BE2C (cell line): ENCODE measurements at places on chromosomes 5 and 9.

- DNase-seq = no peak
These were observed 485.8 kb downstream of the SEMA5A start for GRCh38 chr5:9059920-9060691.

- peak; percentile 10 for DNase-seq
These were observed 1.3 kb upstream of the NRARP start for GRCh38 chr9:137303151-137303892.

- DNase-seq = no peak
These were observed 84.3 kb upstream of the PPP2R2B start for GRCh38 chr5:146962801-146963355.

DNA sequence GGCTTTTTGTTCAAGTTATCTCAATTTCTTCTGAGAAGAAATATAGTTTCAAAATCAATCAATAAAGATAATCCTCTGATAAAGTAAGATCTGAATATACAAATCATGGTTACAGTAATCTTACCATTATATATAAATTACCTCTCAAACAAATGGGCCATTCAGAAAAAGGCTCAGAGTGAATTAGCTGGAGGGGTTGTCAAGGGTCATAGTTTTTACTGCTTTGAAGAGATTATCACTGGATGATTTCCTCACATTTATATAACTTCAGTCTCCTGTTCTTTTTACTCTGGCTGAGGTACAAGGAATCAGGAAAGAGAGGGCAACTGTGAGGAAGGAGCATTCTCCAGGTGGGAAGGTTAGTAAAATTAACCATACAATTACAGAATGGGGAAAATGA is 148.6 kb upstream of the ELL2 start:
- no peak for DNase-seq

- DNase-seq = no peak
These were observed 20.0 kb downstream of the CEMIP2 start for GRCh38 chr9:71748280-71748743.

DNA sequence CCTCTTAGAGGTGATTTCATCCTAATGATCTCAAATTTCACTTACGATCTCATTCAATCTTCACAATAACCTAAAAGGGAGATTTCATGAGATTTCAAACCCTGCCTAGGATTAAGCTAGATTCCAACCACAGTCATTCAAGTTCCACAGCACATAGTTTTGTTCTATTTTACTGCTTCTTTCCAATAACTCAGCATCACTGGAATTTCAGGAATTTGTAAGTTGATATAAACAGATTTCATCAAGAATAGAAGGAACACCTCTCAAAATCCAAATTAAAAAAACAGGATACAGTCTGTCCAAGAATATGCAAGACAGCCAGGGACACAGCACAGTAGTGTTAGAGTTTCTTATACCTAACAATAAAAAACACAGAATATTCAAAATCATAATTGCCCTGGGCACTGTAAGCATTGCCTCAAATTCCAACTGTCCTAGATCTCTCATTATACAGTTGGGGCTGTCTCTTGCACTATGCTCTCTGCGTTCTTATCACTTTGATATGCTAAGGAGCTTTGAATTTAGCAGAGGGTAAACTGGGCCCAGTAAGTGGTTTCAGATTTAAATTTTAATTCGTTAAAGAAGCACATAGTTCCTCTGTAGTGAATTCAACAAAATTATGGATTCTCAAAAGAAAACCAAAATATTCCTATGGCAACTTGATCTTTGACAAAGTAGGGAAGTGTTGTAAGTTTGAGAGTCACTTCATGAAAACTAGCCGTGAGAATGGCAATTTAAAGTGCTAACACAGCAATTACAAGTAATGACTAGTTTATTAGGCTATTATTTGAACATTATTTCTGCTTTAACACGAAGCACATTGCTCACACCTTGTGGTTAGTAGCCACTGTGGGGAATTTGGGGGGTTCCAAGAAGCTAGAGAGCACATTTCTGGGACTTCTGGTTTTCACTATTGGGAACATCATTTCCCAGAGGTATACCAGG is 478.6 kb upstream of the C9orf72 start:
- DNase-seq = no peak
